ENCODE measurements at places on chromosomes 12 and 14.

DNA sequence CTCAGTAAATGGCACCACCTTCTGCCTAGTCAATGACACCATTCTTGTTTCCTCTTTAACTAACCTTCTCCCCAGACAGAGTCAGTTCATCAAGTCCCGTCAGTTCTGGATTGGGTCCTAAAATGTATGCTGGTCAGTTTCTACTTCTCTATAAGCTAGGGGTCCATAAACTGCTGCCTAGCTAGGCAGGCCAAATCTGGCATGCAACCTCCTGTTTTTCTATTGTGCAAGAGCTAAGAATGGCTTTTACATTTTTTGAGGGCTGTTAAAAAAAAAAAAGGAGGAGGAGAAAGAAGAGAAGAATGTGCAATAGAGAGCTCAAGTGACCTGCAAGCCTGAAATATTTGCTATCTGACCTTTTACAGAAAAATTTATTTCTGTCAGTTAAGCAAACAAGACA lies 6.4 kb upstream of the TMED10 start:
- DNase-seq, result no peak

DNA sequence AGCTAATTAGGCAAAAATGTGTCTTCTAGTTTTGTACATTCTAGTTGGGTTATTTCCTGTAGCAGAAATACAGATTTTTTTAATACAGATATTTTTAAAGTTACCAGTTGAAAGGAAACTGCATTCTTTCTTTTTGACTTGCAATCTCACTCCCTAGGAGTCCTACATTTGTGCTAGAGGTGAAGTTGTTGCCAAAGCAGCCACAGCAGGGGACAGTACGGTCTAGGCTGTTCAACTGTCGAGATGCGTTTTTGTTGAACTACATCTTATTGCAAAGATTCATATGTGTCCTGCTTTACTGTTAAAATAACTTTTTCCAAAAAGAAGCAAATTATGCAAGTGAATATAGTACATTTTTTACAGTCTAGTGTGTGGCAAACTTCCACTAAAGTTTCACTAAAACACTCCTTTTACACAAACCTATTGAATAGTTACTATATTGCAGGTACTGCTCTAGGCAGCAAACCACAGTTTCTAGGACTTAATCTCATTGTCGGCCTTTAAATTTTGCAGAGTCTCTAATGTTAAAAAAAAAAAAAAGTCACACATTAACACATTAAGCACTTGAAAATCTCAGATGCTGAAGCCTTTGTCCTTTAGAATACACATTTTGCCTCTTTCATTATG lies 30.2 kb upstream of the SRGAP1 start:
- DNase-seq, result no peak

DNA sequence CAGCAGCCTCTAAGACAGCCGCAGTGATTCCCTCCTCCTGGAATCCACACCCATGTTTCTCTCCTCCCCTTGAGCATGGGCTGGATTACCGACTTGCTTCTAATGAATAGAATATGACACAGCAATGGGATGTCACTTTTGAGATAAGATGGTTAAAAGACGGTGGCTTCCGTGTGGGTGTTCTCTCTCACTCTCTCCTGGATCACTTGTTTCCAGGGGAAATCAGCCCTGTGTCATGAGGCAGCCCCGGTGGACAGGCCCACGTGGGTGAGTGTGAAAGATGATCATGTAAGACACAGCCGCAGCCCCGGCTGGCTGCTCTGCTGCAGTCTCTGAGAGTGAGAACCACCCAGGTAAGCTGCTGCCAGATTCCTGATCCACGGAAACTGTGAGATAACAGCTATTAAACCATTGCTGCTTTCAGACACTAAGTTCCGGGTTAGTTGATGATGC lies 10.7 kb downstream of the MOAP1 start:
- no peak for DNase-seq

GRCh38 chr14:99234961-99235571 lies 36.9 kb downstream of the BCL11B start:
- no peak for DNase-seq

- no peak for DNase-seq
Observed at GRCh38 chr12:2980630-2981029, 21.4 kb downstream of the TEAD4 start.

DNA sequence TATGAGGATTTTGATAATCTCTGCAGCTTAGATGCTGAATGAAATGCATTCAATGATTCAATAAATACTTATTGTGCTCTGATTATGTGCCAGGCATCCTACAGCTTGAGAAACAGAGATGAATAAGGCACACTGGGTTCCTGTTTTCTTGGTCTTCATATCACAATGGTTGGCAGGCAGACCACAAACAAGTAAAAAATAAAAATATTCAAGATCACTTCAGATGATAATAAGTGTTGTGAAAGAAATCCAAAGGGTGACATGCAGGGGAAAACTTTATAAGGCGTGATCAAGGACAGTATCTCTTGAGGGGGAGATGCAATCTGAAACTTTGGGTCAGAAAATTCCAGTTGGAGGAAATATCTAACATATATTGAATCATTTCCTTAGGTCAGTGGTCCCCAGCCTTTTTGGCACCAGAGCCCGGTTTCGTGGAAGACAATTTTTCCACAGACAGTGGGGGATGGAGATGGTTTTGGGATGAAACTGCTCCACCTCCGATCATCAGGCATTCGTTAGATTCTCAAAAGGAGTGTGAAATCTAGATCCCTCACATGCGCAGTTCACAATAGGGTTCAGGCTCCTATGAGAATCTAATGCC lies 73.7 kb upstream of the RAP1B start:
- no peak for DNase-seq

DNA sequence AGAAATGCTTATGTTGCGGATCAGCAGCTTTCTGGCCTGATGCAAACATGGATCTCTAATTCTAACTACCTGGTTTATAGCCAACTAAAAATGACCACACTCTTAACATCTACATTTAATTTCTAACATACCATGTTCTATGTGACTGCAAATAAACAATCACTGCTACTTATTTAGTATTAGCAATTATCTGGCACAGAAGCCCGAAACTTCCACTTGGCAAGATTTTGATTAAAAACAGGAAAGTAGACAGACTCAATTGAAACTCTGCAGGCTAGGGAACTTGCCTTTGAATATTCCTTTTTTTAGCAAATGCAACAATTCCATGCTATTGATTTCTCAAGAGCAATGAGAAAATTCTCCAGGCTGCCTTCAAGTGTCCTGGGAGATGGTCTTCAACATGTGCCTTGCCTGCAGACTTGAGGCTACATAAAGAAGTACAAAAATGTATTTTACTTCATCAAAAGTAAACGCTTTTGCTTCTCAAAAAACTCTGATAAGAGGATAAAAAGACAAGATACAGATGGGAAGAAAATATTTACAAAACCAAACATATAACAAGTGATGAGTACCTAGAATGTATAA lies 9.1 kb upstream of the TMCC3 start:
- DNase-seq, result no peak

- no peak for DNase-seq
Observed at GRCh38 chr12:78209846-78210505, 379.3 kb downstream of the NAV3 start.

GRCh38 chr14:36665887-36666415 lies 4.3 kb downstream of the PAX9 start:
- no peak for DNase-seq

DNA sequence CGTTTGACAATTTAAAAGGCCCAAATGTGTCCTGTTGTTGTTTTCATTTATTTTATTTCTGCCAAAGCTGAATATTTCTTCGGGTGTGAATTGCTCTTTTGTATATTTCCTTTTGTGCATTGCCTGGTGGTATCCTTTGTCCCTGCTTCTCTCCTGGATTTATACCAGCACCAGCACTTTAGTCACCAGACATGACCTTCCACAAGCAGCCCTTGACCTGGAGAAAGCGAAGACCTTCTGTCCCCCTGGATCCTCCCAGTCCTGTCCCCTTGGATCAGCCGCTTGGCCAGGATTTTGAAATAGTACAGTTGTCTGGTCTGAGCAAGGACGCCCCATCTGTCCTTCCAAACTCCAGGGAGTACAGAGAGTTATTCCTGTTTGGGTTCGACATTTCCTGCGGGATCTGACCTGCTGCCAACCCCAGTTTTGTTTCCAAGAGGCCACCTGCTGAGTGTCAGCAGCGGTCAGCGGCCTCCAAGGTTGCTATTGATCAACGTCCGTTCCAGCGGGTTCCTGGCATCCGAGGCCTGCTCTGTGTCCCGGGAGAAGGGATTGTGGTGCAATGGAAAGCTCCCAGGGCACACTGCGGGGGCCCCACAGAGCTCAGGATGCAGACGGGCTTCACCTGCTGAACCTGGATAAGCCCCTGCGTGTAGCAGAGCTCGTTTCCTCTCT lies 45.1 kb upstream of the CHGA start:
- no peak for DNase-seq

- no peak for DNase-seq
Observed at GRCh38 chr14:64919618-64920017, 5.4 kb downstream of the CHURC1 start.

GRCh38 chr14:102419716-102420115 lies 57.0 kb downstream of the TECPR2 start:
- DNase-seq, result no peak

- no peak for DNase-seq
Observed at GRCh38 chr14:58096731-58097130, 55.3 kb downstream of the ARMH4 start.

DNA sequence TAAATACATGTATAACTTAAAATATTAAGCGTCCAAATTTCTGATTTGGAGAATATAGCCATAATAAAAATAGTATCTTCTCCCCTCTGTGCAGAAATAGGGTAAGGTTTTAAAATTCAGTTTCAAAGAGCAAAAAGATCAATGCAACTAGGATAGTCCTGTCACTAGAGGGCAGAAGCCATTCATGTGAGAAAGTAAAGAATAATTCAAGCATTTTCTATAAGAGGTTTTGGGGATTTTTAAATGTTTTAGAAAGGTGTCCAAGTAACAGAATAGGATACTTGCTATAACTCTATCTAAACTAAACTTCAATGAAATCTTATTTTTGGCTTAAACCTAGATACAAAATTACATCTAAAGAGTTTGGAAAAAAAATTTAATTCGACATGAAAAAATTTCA lies 50.3 kb downstream of the ADAMTS20 start:
- no peak for DNase-seq

GRCh38 chr12:71009430-71010142 lies 89.0 kb upstream of the PTPRR start:
- DNase-seq, result no peak

DNA sequence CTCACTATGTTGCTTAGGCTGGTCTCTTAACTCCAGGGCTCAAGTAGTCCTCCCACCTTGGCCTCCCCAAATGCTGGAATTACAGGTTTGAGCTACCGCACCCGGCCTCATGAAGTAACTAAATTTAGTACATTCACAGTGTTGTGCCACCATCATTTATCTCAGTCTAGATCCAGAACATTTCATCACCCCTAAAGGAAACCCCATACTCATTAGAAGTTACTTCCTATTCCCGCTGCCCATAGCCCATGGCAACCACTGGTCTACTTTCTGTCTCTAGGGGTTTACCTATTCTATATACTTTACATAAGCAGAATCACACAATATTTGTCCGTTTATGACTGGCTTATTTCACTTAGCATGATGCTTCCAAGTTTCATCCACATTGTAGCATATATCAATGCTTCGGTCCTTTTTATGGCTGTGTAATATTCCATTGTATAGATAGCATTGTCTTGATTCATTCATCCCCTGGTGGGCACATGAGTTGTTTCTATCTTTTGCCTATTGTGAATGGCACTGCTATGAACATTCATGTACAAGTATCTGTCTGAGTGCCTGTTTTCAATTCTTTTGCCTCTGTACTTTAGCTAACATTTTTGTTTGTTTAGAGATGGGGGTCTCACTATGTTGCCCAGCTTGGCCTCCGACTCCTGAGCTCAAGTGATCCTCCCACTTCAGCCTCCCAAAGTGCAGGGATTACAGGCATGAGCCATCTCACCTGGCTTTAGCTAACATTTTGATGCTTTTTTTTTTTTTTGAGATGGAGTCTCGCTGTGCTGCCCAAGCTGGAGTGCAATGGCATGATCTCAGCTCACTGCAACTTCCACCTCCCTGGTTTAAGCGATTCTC lies 10.2 kb upstream of the SH2B3 start:
- DNase-seq, result no peak

- no peak for DNase-seq
Observed at GRCh38 chr12:54139019-54139418, 49.8 kb downstream of the SMUG1 start.

GRCh38 chr12:16150276-16150675 lies 127.2 kb downstream of the SLC15A5 start:
- no peak for DNase-seq

DNA sequence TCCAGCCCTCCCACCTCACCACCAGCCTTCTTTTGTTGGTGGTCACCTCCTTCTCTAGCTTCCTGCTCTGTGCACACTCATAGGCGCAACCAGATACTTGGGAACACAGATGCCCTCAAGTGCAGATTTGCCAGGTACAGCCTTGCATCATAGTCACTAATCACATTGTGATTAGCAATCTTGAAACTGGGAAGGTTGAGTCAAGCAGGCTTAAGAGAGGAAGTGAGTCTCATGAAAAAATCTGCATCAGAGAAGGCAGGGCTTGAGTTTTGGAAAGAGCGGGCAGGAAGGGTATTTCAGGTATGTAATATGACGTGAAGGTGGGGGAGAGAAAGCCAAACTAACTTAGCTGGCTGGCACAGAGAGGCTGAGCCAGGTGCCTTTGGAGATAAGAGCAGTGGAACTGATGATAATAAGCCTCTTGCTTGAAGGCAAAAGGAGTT lies 2.7 kb upstream of the RABGGTA start:
- peak; percentile 56 for DNase-seq

GRCh38 chr14:68735856-68736255 lies 57.0 kb downstream of the ZFP36L1 start:
- no peak for DNase-seq

- DNase-seq, result no peak
Observed at GRCh38 chr12:32737715-32738114, 18.0 kb downstream of the YARS2 start.

- no peak for DNase-seq
Observed at GRCh38 chr14:41037388-41037787, 569.3 kb upstream of the LRFN5 start.

- no peak for DNase-seq
Observed at GRCh38 chr14:31090883-31091764, 64.9 kb upstream of the STRN3 start.

GRCh38 chr12:100715976-100716944 lies 78.3 kb upstream of the ANO4 start:
- DNase-seq, result no peak

DNA sequence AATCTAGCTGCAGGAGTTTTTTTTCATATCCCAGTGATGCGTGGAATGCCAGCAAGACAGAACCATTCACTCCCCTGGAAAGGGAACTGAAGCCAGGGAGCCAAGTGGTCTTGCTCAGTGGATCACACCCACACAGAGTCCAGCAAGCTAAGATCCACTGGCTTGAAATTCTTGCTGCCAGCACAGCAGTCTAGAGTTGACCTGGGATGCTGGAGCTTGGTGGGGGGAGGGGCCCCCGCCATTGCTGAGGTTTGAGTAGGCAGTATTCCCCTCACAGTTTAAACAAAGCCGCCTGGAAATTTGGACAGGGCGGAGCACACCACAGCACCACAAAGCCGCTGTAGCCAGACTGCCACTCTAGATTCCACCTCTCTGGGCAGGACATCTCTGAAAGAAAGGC lies 86.9 kb upstream of the STXBP6 start:
- no peak for DNase-seq

Data from CD4-positive, alpha-beta T cell treated with Interferon alpha-2 for 1 hour (primary cell).